Naive thymus-derived CD4-positive, alpha-beta T cell (primary cell): ENCODE measurements at places on chromosomes 5 and 9.

DNA sequence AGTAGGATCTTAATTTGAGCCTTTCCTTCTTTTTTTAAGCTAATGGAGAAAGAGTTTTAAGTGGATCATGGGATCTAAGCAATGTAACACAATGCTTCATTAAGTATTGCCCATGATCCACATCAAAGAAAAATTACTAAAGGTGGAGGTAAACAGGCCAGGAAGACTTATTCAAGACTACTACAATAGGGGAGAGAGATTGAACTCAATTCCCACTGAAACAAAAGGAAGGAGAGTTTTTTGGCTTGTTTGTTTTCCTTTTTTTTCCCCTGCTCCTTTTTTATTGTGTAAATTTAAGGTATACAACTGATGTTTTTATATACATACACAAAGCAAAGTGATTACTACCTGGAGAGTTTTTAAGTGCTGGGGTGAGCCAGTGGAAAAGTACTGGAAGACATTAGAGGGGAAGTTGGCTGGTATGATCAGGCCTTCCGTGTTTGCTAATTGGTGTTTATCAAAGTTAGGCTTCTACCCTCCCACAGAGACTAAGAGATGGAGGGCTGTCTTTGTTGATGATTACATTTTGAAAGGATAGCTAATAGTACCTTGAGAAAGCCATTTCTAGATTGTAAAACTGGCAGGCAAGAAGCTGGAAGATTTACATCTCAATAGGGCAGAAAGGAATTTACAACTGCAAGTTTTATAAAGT, 262.7 kb downstream of the CHSY3 start:
- no peak overlapping the region for H3K27ac ChIP-seq
- no peak overlapping the region for H3K4me3 ChIP-seq
- H3K4me1 ChIP-seq = no peaks in the 10 kb centered on the region
- H3K27me3 ChIP-seq = no peaks in the 10 kb centered on the region
- H3K36me3 ChIP-seq = no peaks in the 10 kb centered on the region
- no peak for DNase-seq

GRCh38 chr5:34866989-34867471, 28.1 kb downstream of the TTC23L start:
- H3K4me1 ChIP-seq = no peaks in the 10 kb centered on the region
- no peak overlapping the region for H3K4me3 ChIP-seq
- H3K27ac ChIP-seq = no peak overlapping the region

GRCh38 chr5:57900381-57900944, 417.9 kb upstream of the ACTBL2 start:
- no peak overlapping the region for H3K4me3 ChIP-seq
- no peaks in the 10 kb centered on the region for H3K27me3 ChIP-seq
- DNase-seq = no peak
- no peaks in the 10 kb centered on the region for H3K36me3 ChIP-seq

DNA sequence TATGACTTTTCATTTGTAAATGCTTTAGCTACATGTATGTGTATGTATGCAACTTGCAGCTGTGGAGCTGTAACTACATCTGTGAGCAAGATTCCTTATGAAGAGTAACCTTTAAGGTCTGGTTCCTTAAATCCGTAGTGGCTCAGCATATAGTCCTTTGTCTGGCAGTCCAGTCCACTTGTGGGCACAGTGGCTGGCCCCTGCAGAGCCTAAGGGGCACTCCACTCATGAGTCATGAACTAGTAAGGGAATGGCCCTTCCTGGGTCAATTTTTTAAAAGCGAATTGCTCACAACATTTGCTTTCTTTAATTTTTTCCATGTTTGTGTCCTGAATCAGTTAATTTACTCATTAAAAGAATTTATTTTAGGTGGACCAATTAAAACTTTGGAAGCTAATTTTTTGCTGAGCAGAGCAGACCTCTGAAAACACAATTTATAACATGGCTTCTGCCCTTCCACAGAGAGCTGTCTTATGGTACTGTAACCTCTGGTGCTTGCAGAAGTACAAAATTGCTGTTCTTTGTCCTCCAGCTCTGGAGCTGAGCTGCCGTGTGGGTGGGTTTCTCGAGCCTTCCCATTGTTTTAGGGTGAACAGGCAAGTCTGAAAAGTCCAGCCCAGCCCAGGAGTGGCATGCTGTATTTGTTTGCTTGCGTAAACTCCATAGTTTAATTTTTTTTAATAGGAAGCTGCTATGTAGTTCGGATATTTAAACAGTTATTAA, 110.1 kb downstream of the MVB12B start:
- H3K36me3 ChIP-seq = no peaks in the 10 kb centered on the region
- H3K27ac ChIP-seq = no peak overlapping the region
- H3K27me3 ChIP-seq = no peaks in the 10 kb centered on the region
- DNase-seq = no peak

GRCh38 chr5:35365758-35366157, 135.5 kb upstream of the PRLR start:
- no peaks in the 10 kb centered on the region for H3K27me3 ChIP-seq
- H3K4me1 ChIP-seq = no peaks in the 10 kb centered on the region
- H3K4me3 ChIP-seq = no peak overlapping the region

GRCh38 chr9:82600536-82601292, 462.2 kb downstream of the RASEF start:
- DNase-seq = no peak
- H3K27me3 ChIP-seq = no peaks in the 10 kb centered on the region
- H3K4me3 ChIP-seq = no peak overlapping the region
- no peaks in the 10 kb centered on the region for H3K4me1 ChIP-seq
- no peaks in the 10 kb centered on the region for H3K36me3 ChIP-seq

DNA sequence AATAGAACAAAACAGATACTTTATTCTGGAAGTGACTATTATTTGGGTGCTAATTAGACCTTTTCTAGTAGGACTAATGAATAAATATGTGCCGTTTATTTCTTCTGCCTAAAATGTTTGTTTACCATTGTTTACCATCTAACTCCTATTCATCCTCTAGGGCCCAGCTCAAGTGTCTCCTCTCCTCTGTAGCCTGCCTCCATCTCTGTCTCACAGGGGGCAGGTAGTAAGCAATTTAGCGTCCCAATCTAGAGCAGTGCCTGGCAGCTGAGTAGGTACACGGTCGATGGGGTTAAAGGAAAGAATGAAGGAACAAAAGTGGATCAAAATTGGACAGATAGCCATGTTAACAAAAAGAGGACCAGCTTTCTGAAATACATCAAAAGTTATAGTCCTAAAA, 230.9 kb downstream of the SLF1 start:
- no peaks in the 10 kb centered on the region for H3K4me1 ChIP-seq
- no peaks in the 10 kb centered on the region for H3K36me3 ChIP-seq
- DNase-seq = no peak
- H3K27me3 ChIP-seq = no peaks in the 10 kb centered on the region
- no peak overlapping the region for H3K27ac ChIP-seq
- no peak overlapping the region for H3K4me3 ChIP-seq

DNA sequence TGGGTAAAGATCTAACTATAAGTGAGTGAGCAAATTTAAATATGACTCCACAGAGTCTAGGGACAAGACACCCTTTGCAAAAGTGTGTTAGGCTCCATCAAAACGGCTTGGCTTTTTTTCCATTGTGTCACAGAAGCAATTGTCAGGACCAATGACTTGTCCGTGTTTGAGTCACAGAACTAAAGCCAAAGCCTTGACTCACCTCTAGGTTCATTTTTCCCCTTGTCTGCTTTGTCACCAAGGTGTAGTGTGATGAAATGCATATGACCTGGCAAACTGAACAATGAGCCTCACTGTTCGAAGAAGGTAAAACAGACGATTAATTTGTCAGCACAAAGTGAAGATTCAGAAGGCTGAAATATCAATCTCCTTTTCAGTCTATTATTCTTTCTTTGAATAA, 331.0 kb downstream of the GLIS3 start:
- no peaks in the 10 kb centered on the region for H3K27me3 ChIP-seq
- no peak for DNase-seq
- no peaks in the 10 kb centered on the region for H3K4me1 ChIP-seq
- no peak overlapping the region for H3K27ac ChIP-seq
- no peaks in the 10 kb centered on the region for H3K36me3 ChIP-seq
- H3K4me3 ChIP-seq = no peak overlapping the region

DNA sequence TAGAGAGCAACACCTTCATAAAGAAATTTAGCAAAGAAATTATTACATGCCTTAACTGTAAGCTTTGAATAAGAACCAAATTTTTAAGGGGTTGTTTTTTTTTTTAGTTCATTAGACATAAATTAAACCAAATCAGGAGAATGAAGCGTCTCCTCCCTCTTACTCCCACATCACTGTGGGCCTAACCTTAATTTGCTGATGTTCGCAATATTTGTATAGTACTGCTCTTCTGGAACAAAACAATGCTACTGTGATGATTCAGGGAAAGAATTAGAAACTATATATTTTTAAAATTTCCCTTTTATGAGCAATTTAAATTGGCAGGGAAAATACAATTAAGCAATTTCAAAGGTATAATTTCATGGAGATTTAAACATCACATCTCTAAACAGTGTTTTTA, 275.0 kb upstream of the C9orf72 start:
- H3K27me3 ChIP-seq = no peaks in the 10 kb centered on the region
- H3K4me1 ChIP-seq = no peaks in the 10 kb centered on the region
- no peaks in the 10 kb centered on the region for H3K36me3 ChIP-seq
- H3K4me3 ChIP-seq = no peak overlapping the region
- no peak for DNase-seq

- peak overlapping the region; percentile 73 for H3K4me3 ChIP-seq
- H3K4me1 ChIP-seq = peaks cover 13% of the 10 kb centered on the region
- H3K27me3 ChIP-seq = no peaks in the 10 kb centered on the region
- peak overlapping the region; percentile 81 for H3K27ac ChIP-seq
Observed at GRCh38 chr5:10761933-10762775, 1.1 kb upstream of the DAP start.

DNA sequence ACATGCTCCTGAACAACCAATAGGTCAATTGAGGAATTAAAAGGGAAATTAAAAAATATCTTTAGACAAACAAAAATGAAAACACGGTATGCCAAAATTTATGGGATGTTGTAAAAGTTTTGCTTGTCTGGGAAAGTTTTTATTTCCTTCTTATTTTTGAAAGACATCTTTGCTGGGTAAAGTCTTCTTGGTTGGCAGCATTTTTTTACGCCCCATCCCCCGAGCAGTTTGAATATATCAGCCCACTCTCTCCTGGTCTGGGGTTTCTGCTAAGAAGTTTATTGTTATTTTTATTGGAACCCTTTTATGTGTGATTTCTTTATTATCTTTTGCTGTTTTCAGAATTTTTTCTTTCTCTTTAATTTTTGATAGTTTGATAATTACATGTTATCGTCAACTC, 16.3 kb downstream of the XRCC4 start:
- no peak for DNase-seq
- no peaks in the 10 kb centered on the region for H3K27me3 ChIP-seq
- H3K4me1 ChIP-seq = peaks cover 11% of the 10 kb centered on the region
- H3K4me3 ChIP-seq = no peak overlapping the region

DNA sequence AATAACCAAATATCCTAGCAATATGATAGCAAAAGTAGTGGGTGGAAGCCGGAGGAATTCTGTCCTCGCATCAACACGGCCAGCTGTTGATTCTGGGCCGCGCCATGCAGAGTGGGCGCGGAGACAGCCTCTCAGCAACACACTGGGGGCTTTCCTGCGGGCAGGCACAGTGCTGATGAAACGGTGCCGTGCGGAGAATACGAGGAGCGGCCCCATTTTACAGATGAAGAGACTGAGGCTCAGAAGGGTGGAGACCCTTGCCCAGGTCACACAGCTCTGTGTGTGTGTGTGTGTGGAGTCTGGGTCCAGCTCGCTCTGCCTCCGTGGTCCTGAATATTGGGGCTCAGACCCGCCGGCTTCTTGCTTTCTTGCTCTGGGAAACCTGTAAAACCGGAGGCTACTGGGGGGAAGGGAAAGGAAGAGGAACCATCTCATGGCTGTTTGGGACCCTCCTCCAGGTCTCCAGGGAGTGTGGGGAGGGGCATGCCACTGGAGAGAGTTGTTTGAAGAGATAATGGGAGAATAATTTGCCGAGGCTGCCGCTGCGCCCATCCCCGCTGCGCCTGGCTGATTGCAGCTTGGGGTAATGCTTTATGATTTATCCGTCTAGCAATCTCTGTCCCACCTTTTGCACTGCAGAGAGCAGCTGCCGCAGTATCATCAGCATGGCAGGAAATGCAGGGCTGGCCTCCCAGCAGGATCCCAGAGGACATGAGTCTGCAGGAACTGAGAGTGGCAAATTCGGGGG, 36.6 kb downstream of the NCS1 start:
- no peak overlapping the region for H3K27ac ChIP-seq
- no peaks in the 10 kb centered on the region for H3K27me3 ChIP-seq
- H3K4me3 ChIP-seq = no peak overlapping the region
- no peak for DNase-seq
- H3K4me1 ChIP-seq = no peaks in the 10 kb centered on the region

- peaks cover 8% of the 10 kb centered on the region for H3K4me1 ChIP-seq
- no peak overlapping the region for H3K27ac ChIP-seq
- H3K36me3 ChIP-seq = peaks cover 7% of the 10 kb centered on the region
Observed at GRCh38 chr5:157816682-157817386, 42.1 kb downstream of the CLINT1 start.

GRCh38 chr5:159990506-159990905, 18.4 kb upstream of the TTC1 start:
- H3K27me3 ChIP-seq = no peaks in the 10 kb centered on the region
- H3K27ac ChIP-seq = no peak overlapping the region
- H3K4me1 ChIP-seq = peaks cover 6% of the 10 kb centered on the region
- no peak overlapping the region for H3K4me3 ChIP-seq
- H3K36me3 ChIP-seq = no peaks in the 10 kb centered on the region
- no peak for DNase-seq

DNA sequence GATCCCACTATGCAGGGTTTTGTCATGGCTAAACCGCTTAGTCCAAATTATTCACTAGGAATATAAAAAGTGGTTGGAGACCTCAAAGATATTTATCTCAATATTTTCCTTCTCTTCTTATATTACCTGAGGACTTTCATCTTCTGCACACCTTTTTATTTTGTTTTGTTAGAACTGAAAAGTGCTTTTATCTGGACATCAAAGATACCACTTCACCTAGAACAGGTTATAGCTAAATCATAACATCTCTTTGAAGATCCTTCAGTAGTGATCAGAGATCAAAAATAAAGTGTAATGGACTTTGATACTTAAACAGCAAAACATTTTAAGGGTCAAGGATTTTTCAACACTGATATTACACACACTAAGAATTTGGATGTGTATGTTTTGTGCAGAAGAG, 160.2 kb downstream of the MCTP1 start:
- H3K4me1 ChIP-seq = no peaks in the 10 kb centered on the region
- no peak for DNase-seq
- no peaks in the 10 kb centered on the region for H3K36me3 ChIP-seq
- no peaks in the 10 kb centered on the region for H3K27me3 ChIP-seq
- no peak overlapping the region for H3K4me3 ChIP-seq

DNA sequence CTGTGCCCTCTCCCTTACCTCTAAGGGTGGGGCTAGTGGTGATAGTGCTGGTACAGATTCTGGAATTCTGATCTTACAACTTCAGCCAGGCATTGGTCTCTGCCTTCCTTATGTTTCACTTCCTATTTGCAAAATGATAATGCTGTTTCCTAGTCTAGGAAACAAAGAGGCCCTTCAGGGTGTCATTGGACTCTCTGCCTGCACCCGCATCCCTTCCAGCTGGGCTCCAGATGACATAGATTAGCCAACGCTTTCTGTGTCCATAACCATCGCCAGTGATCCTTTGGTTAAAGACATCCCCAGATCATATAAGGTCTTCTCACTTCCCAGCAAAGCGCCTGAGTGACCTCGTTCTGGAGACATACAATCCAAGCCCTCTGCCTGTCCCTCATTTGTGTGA, 180.7 kb downstream of the ERCC6L2 start:
- H3K36me3 ChIP-seq = no peaks in the 10 kb centered on the region
- no peaks in the 10 kb centered on the region for H3K4me1 ChIP-seq
- no peak overlapping the region for H3K4me3 ChIP-seq
- no peaks in the 10 kb centered on the region for H3K27me3 ChIP-seq
- no peak overlapping the region for H3K27ac ChIP-seq

GRCh38 chr5:150641824-150642566, 1.5 kb downstream of the SYNPO start:
- H3K4me3 ChIP-seq = no peak overlapping the region
- no peak overlapping the region for H3K27ac ChIP-seq
- no peak for DNase-seq
- H3K4me1 ChIP-seq = no peaks in the 10 kb centered on the region
- H3K36me3 ChIP-seq = no peaks in the 10 kb centered on the region
